ENCODE measurements at places on chromosomes 2 and 18.
A peak's percentile ranks its signal among the peaks of the same experiment; 100 is the strongest.

DNA sequence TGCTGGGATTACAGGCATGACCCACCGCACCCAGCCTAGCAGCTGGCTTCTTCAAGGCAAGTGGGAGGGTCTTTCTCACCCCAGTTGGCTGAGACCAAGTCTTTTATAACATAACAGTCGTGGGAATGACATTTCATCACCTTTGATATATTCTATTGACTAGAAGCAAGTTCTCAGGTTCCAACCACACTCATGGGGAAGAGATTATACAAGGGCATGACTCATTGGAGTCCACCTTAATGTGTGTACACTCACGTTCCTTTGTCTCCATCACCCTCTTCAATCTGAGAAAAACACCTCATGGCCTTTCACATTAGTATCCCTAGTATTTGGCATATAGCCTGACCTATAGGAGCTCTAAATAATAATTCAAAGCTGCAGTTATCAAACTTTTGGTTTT, 2.8 kb upstream of the BBS5 start:
- DNase-seq: no peak

- no peak for DNase-seq
Observed at GRCh38 chr2:26985807-26986206, 15.4 kb downstream of the MAPRE3 start.

DNA sequence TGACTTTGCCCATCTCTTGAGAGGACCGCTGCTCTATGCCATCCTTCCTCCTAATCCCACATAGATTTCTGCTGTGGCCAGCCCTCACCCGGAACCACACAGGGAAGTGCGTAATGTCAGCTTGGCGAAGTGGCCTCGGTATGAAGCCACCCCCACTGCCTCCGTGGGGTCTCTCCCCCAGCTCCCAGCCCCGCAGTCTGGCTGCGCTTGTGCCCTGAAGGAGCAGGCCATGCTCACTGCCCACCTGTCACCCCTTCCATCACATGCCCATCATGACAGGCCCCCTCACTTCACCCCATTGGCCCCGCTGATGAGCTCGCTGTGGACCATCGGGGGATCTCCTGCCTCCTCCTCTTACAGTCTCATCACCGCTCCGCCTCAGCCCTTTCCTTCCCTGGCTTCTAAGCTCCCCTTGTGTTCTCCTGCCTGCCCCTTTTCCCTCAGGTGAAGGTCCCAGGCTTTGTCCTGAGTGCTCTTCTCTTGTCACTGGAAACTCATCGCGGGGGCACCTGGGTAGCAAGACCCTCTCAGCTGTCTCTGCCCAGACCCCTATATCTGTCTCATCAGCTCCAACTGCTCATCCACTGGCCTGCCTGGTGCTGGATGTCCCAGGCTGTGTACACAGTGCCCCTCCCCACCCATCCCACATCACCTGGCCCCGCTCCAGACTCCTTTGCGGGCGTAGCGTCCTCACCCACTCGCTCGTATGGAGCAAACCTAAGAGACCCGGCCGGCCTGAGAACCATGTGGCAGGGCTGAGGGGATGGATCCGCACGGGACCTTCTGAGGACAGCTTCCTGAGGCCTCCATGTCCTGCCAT, 81.7 kb downstream of the GLI2 start:
- DNase-seq: no peak

DNA sequence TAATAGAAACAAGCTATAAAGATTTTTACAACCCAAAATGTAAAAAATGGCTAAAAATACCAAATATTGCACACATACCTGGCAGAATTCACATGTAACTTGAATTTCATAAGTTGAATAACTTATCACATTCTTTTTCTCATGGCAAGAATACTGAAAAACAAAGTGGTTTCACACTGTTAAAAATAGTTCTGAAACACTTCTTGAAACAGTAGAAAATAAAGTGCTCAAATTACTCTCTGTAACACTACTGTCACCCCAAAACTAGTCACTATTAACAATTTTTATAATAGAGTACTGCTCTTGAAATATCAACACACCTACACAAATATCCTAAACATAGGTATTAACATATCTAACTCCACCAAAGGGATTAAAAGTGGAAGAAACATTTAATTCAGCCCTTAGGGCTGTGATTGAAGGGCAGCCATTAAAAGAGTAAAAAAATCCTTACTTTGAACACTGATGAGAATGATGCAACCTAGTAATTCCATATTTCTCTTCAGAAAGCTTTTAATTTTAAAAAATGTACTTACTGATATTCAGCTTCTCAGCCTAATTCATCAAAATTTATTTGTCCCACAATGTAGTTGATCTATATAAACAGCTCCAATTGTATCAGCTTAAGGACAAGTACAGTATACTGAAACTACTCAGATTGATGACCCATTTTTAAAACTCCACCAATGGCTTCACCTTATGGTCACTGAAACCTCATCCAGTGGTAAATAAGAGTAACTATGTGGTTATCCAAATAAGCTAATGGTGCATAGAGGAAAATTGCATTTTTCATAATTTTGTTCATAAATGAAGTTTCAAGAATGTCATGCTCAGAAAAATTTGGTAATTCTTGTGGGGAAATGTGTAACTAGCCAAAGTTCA, 31.4 kb downstream of the ATF2 start:
- DNase-seq: no peak

DNA sequence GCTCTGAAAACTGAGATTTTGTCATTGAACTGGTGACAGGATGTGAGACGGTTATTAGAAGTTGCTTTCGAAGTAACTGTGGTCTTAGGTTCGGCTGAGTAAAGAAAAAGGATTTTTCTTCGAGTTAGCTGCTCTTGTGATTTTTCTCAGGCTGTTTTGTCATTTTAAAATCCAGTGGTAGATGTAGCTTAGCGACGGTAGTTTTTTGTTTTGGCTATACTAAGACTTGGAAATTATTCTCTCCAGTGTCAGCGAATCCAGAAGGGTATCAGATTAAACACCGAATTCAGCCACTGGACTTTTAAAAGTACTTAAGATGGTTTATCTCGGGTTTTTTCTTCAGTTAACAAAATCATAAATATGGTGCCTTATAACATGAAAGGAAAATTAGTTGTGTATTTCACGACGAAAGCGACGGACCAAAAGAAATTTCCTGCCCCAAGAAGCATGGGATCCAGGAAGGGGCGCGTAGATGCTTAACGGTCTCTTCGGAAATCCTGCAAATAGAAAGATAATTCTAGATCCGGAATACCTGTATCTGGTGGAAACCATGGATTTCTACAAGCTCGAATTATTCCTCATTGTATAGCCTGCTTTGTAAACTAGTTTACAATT, 1.2 kb downstream of the SFT2D3 start:
- no peak for DNase-seq

GRCh38 chr2:191922736-191923651, 76.1 kb upstream of the CAVIN2 start:
- no peak for DNase-seq

GRCh38 chr18:36107477-36107876, 21.7 kb downstream of the SLC39A6 start:
- no peak for DNase-seq

GRCh38 chr18:21605213-21605612, 4.7 kb upstream of the ESCO1 start:
- DNase-seq: no peak

- no peak for DNase-seq
Observed at GRCh38 chr2:10890706-10891270, 20.9 kb upstream of the KCNF1 start.

- DNase-seq: no peak
Observed at GRCh38 chr18:8780227-8780626, 74.9 kb downstream of the MTCL1 start.

DNA sequence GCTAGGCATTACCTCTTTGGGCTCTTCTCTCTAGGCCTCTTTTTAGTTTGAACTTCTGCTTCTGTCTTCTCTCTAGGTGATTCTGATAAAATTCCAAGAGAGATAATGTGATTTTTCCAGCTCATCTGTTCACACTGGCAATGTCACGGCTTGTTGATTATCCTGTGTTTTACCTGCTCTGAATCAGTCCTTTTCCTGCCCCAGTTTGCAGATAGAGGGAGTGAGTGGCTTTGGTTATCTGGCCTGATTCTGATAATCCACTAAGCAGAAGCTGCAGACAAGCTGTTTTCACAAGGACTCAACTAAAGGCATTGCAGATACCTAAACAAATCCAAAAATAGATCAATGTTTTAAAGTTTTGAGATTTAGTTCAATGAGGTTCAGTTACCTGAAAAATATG, 111.9 kb downstream of the DCC start:
- no peak for DNase-seq

- DNase-seq: peak; percentile 72
Observed at GRCh38 chr2:44981714-44982108, 27.5 kb downstream of the SIX2 start.

GRCh38 chr2:68110102-68110501, 47.3 kb upstream of the C1D start:
- no peak for DNase-seq

DNA sequence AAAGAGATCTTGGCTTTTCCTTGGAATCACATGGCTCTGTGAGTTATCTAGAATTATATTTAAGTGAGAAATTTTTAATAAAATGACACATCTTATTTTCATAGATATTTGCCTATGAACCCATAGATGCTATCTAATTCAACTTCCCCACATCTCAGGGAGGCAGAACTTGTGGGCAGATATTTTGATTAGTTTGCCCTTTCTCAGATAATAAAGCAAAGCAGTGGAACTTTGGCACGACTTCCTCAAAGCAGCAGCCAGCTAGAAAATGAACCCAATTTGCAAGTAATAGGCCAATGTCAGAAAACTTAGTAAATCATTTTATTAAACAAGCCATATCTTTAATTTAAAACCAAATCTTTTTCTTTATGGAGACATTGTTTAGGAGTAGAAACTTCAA, 32.7 kb downstream of the RAB27B start:
- DNase-seq: no peak

- no peak for DNase-seq
Observed at GRCh38 chr18:8257851-8258434, 351.3 kb upstream of the RAB12 start.

DNA sequence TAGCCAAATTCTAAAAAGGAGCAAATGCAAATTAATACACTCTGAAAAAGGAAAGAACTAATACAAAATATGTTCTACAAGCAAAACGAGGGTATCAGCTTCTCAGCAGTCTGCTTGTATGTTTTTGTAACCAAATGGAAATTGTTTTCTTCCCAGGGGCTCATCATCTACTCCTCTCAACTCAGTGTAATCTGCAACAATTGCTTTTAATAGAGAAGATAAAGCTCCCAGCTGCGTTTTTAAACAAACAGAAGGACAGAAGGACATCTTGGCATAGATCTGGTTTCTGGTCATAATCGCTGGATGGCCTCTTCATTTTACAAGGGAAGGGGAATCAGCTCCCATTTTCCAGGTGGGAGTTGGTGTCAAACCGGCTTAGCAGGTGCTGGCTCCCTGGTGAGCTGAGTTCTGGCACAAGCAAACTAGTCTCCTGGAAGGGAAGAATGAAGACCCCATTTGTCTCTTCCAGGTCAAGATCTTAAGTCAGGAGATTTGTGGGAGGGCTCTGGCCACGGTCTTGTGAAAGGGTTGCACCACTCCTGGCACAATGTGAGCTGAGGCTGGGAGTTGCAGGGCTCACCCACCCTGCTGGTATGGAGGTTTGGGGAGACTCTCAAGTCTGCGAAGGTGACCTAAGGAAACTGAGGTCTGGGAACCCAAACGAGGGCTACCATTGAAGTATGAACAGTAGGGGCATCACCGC, 41.6 kb downstream of the NPPC start:
- DNase-seq: no peak

DNA sequence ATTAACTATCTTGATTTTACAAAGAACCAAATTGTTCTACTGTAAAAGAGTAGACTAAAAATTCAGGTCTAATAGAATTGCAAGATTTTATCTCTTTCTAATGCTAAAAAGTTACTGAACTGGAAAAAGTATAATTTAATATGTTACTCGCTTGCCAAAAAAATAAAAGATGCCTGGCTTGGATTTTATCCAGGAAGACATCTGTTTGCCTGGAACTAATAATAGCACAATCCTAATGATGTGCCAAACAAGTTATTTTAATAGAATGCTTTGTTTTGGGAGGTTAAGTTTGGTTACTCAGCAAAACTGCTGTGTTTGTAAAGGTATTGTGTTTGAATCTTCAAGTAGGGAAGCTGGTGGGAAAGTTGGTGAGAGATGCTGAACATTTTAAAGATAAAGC, 19.4 kb upstream of the ZSWIM2 start:
- DNase-seq: no peak

GRCh38 chr18:79465392-79465991, 69.8 kb downstream of the NFATC1 start:
- no peak for DNase-seq

DNA sequence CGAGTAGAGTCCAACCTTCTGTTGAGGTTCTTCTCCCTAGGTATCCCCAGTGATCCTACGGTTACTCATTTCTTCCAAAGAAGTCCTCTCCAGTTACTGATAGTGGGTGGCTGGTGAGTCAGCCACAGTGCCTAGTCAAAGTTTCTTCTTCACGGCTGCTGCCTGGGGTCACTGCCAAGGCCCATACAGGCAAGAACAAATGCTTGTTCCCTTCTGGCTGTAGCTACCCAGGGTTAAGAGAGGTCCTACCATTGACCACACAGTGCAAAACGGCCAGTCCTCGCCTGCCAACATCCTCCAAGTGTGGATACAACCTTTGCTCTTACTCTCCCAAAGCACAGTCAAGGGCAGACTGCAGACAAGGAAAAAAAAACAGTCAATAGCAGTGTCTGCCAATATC, 2.9 kb upstream of the PTPN4 start:
- DNase-seq: peak; percentile 69

GRCh38 chr2:223026357-223027110, 25.5 kb upstream of the KCNE4 start:
- DNase-seq: no peak

GRCh38 chr2:119488245-119489214, 35.8 kb downstream of the SCTR start:
- no peak for DNase-seq
